HL-60 (cell line): ENCODE measurements at places on chromosomes 5 and 9.

- DNase-seq = no peak
Measured at GRCh38 chr5:55913466-55914413, 62.6 kb downstream of the IL31RA start.

- DNase-seq = no peak
Measured at GRCh38 chr5:13843175-13843846, 101.2 kb downstream of the DNAH5 start.

- DNase-seq = no peak
Measured at GRCh38 chr9:73667749-73668148, 516.1 kb downstream of the ANXA1 start.

DNA sequence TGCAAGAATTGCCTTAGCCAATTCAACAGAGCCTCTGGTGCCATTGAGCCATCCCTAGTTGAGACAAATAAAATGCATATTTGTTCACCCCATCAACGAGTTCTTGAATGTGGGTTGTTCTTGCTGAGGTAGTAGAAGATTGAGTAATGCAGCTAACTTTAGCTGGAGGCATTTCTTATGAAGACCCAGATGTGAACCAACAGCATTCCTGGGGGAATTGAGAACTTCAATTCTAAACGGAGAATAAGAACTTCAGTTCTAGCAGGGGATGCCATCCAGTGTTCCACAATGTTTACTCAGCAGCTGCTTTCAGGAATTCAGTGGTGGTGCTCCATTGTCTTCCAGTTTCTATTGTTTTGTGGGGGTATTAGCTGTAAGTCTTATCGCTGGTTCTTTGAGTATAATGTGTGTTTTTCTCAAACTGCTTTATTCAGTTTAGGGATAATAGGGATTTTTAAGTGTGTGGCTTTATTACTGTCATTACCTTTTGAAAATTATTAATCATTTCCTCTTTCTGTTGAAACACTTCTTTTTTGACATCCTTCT lies 1968.2 kb upstream of the NUDT12 start:
- no peak for DNase-seq

- DNase-seq = no peak
Measured at GRCh38 chr5:109998208-109998607, 308.5 kb downstream of the MAN2A1 start.

DNA sequence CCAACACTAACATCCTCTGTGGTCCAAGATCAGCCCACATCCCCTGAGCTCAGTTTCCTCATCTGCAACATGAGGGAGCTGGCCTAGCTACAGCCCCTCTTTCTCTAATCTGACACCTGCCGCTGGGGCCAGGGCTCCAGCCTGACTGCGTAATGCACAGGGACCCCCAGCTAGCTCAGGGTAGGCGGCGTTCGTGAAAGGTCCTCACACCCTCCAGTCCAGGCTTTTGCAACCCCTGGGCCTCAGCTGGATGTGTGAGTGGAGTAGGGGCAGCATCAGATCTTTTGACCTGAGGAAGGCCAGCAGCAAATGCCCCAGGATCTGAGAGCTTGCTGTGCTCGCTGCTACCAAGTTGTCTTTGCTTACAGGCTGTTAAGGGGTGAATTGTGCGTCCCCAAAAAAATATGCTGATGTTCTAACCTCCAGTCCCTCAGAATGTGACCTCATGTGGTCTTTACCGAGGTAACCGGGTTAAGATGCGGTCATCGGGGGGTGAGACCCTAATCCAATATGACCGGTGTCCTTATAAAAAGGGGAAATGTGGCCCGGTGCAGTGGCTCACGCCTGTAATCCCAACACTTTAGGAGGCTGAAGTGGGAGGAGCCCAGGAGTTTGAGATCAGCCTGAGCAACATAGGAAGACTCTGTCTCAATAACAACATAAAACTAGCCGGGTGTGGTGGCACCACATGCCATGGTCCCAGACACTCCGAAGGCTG lies 47.8 kb downstream of the PLPP7 start:
- DNase-seq = no peak

DNA sequence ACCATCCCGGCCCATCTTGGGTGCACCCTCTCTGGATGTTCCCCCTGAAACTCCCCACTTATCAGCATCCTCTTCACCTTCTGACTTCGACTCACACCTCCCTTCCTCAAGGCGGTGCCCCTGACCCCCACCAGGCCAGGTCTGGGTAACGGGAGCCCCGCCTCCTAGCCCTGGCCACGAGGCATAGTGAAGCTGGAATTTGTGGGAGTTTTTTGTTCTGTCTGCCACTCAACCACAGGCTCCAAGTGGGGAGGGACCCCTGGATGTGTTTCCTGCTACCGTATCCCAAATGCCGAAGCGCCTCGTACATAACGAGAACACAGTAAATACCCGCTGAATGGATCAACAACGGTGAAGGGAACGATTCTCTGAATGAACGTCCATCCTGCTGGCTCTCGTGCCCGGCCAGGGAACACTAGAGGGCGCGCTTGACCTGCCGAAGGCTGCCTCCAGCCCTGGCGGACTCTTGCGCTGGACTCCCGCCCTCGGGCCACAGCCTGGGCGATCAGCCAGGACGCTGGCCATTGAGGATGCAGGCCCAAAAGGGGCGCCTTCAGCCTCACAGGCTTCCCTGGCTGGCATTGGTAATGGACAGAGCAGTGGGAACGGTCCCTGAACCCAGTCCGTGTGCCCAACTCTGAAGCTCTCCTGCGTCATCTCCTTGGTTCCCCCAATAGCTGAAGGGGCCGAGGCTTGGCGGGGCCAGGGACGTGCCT lies 47.3 kb upstream of the PHYKPL start:
- peak; percentile 30 for DNase-seq

GRCh38 chr9:77916410-77916819 lies 115.2 kb downstream of the GNAQ start:
- no peak for DNase-seq

DNA sequence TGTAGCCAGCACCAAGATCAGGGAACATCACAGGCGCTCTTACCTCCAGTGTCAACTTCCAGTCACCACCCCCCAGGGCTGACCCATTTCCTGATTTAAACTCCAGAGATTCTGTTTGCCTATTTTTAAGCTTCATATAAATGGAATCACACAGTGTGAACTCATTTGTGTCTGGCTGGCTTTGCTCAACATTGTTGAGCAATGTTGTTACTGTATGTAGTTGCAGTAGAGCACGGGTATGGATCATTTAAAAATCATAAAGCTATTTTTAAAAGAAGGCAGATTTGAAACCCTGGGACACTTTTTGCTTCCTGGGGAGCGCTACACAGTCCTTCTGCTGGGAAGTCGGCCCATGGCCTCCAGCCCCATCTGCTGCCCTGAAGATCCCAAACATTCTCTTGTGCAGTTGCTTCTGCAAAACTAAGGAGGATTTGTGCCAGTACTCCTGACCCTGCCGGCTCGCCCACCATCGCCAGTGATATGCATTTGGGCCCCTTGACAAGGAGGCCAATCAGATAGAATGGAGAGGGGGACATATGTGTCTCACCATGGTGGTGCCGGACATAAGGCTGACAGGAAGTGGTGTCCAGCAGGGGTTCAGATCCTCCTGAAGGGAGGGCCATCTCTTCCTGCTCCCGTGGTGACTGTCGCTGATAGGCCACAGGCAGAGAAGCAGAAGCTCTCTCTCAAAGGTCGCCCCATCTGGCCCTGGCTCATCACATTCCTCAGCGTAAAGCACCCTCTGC lies 13.3 kb downstream of the DCANP1 start:
- DNase-seq = no peak

DNA sequence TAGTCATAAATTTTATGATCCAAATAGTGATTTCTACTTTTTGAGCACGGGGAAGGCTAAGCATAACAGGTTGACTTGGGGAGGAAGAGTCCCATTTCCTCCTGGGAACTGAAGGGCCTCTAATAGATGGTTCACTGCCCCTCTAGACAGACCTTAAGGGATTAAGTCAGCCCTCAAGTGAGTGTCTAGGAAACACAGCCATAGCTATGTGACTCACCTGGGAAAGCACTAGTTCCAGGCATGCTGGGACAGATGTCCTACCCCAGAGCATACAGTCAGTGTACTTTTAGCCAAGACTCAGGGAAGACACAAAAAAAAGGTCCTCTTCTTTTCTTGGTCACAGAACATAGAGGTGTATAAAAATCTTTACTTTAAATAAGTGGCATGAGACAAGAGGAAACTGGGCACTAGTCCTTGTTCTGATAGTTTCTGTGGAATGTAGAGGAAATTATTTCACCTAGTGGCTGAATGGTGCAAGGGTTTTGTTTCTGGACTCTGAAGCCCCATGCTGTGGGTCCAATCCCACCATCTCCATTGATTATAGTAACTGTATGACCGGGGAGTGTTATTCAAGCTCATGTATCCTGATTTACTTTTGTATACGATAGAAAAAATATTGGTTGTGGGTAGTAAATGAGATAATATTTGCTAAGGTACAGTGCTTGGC lies 86.0 kb downstream of the NREP start:
- no peak for DNase-seq

DNA sequence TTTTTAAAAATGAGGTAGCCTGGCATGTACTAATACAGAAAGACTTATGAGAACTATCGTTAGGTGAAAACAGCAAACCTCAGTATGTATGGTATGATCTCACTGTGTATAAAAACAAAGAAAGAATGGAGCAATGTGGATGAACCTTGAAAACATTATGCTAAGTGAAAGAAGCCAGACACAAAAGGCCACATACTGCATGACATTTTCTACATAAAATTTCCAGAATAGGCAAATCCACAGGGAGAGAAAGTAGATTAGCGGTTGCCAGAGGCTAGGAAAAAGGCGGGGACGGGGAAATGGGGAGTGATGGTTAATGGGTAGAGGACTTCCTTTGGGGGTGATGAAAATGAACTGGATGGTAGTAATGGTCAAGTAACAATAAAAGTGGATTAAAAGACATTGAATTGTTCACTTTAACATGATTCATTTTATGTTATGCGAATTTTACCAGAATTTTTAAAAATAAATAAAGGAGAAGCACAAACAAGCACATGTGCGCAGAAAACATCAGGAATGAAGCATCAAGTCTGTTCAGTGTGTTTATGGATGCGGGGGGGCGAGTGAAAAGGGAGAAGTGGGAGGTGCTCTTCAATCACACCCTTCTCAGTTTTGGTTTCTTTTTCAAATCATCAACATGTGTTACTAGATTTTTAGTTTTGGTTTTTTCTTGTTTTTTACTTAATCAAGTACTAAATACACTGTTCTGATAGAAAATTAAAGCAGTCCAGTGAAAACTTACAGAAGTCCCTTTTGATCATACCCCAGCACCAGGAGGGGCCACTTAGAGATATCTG lies 16.3 kb downstream of the ROR2 start:
- DNase-seq = no peak

DNA sequence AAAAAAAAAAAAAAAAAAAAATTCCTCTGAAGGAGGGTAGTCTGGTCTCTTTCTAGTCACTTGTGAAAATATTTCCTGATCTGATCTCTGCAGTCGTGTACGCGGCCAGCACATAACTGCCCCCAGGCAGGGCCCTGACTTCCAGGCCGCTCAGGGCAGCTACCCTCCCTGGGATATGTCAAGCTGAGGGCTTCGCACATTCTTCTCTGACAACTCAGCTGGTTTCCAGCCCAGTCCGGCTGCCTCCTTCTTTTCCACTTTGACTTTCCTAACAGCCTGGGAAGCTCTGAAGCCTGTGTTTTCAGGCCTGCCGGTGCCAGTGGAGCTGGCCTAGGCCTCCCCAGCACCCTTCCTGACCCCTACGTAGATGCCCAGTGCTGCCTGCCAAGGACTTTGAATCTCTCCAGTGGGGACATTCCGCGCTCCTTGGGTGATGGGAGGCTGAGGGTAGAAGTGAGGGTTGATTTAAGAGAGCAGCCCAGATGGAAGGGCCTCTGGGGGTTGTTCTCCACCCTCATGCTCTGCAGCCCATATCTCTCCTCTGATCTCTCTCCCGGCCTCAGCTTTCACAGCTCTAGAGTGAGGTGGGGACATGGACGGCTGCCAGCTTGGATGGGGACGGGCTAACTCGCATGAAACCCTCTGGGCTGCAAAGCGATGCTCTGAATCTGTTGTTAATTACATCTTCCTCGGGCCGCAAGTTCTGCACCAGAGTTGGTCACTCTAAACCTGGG lies 20.7 kb downstream of the COL5A1 start:
- no peak for DNase-seq

DNA sequence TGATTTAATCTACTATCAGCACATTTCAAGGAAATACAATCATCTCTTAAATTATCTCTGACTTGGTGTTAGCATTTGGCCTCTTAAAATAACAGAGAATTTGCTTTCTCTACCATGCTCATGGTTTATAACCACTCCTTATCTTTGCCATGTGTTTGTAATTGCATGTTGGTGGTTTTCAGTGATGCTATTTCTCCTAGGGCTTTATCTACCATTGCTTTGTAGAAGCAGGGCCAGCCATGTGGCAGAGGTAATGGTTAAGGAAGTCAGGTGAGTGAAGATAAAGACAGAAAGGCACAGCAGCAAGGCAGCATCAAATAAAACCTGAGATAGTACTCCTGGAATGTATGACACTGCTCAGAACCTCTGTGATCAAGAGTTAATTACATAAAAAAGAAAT lies 206.2 kb downstream of the FER start:
- no peak for DNase-seq

GRCh38 chr9:120654272-120654671 lies 60.0 kb downstream of the MEGF9 start:
- DNase-seq = no peak

DNA sequence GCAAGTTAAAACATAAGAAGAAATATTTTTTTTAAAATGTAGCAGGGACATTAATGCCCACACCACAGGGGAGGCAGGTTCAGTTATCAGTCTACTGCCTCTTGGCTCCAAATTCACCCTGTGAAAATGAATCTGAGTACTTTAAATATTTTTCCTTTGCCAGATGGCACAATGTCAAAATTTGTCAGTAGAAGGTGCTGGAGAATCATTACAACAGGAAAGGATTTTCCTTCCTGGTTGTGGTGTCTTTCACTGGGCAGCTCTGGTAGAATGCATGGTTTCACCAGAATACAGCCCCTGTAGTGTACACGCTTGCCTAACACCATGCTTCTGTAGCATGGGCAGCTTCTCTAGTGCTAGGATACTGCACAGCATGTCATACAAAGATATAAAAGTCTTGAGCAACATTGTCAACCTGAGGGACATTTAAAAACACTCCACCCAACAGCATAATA lies 9.7 kb upstream of the SREK1 start:
- DNase-seq = no peak

DNA sequence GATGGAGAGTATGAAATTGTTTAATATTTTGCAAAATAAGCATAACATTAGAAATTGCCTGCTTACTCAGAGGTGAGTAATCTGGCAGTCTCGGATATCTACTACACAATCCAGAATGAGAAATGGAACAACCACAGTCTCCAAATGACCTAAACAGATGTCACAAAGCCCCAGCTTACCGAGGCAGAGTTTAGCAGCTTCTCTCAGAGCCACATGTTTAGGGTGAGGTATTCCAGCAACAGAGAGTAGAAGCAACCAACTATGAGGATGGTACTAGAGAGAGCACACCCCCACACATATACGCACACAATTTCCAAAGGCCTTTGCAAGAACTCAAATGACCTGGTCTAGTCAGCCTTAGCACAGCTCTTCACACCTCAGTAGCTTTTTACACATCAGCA lies 122.7 kb upstream of the LPAR1 start:
- DNase-seq = no peak

DNA sequence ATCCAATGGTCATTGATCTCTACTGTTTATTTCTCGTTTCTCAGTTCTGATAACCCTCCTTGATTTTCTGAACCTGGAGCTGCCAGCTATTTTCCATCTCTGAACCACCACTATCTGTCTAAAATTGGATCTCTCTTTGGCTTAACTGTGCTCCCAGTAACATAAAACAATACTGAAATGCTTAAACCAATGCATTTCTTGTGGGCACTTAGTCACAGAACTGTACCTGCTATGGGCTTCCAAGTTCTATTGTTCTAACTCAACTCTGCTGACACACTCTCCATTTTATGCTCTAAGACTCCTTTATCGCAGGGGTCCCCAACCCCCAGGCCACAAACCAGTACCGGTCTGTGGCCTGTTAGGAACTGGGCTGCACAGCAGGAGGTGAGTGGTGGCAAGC lies 120.6 kb downstream of the LHFPL2 start:
- DNase-seq = no peak
